ENCODE measurements at places on chromosomes 4 and X. TPM values are rescaled to one million over a fixed set of nuclear protein-coding genes. Genes with fewer than 3 reads are reported as not detected.

Gene FHDC1
- total RNA-seq = 2.0 TPM

Gene BOD1L1
- total RNA-seq = 68.3 TPM

Gene SUPT20HL1
- total RNA-seq = not detected

DNA sequence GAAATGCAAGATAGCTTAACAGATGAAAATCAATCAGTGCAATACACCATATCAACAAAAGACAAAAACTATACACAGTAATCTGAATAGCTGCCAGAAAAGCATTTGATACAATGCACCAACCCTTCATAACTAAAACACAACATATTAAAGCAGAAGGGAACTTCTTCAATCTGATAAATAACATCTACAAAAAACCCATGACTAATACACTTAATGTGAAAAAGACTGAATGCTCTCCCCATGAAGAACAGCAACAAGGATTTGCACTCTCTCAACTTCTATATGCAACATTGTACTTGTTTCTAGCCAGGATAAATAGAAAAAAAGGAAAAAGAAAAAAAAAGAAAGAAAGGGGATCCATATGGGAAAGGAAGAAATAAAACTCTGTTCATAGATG is 139.7 kb downstream of the RBM47 start:
- H3K4me3 ChIP-seq = no peak overlapping the region
- no peaks in the 10 kb centered on the region for H3K4me1 ChIP-seq

DNA sequence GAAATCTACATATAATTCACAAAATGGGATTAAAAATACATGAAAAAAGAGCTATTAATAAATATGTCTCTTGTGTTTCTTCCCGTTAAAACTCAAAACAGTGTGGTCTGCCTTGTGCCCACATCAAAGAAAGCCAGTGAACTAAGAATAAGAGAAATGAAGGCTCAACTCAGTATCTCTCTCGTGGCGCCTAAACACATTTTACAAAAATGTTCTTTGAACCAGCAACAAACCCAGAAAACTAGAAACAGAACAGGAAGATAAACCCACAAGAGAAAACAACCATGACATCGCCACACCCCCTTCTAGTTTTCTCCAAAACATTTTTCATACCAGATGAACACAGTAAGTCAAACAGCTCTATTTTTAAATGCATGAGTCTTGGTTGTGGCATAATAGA is 130.1 kb downstream of the DCHS2 start:
- H3K4me3 ChIP-seq = no peak overlapping the region
- no peaks in the 10 kb centered on the region for H3K36me3 ChIP-seq

- no peaks in the 10 kb centered on the region for H3K36me3 ChIP-seq
- no peak overlapping the region for H3K4me3 ChIP-seq
- DNase-seq = no peak
- no peak overlapping the region for H3K27ac ChIP-seq
- peaks cover 9% of the 10 kb centered on the region for H3K27me3 ChIP-seq
Measured at GRCh38 chrX:56943264-56943663, 52.1 kb downstream of the SPIN3 start.

DNA sequence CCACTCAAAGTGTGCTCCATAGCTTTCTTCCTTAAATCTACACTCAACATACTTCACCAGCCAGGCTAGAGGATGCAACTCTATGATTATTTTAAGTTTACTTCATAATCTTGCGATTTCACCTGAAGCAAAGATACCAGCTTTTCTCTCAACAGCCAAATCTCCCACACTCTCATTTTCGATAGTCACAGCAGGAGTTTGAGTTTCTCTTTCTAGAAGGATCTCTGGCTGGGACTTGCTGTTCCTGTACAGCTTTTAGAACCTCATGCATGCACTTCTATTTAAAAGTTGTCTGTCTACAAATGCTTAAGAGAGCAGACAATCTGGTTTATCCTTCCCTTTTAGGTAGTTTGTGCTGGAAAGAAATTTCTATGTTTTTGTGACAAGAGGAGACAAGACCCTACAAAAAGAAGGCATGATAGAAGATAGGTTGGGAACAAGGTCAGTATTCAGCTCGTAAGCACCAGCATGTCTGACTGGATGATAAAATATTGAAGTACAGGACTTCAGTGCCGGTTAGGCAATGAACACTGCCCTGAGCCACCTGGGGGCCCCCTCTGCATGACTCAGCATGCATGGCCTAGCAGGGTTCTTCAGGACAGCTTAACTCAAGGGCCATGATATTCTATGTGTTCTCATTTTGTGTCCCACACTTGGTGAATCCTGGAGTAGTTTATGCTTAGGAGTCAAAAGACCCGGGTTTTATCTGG is 65.6 kb downstream of the ATXN3L start:
- H3K27me3 ChIP-seq = peaks cover 37% of the 10 kb centered on the region
- H3K27ac ChIP-seq = no peak overlapping the region
- DNase-seq = no peak
- no peaks in the 10 kb centered on the region for H3K36me3 ChIP-seq

DNA sequence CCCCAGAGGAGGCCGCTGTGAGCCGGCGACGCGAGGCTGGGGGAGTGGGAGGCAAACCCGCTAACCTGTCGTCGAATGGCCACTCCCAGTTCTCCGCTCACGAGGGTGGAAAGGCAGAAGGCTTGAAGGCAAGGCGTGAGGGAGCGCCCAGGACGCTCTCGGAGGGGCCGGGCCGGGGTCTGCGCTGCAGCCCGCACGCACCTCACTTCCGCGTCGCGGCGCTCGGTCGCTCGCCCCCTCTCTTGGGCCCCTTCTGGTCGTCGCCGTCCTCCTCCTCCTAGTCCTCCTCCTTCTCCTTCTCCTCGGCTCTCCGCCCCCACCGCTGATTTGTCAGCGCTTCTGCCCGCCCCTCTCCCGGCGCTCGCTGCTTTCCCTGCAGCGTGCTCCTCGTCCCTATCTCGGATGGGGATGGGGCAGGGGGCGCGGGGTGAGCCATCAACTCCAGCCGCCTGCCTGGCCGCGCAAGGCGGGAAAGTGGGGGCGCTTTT is at the start of gene SNCA:
SNCA (minus strand) TSS at position 265 of the 488 bp plus-strand sequence. CDS start 1,494 bp downstream, outside the sequence.
- H3K4me1 ChIP-seq = no peaks in the 10 kb centered on the region
- H3K27me3 ChIP-seq = no peaks in the 10 kb centered on the region
- H3K27ac ChIP-seq = peak within 1 kb of the TSS; percentile 33
- peak within 1 kb of the TSS; percentile 51 for H3K4me3 ChIP-seq
- DNase-seq = no peak

DNA sequence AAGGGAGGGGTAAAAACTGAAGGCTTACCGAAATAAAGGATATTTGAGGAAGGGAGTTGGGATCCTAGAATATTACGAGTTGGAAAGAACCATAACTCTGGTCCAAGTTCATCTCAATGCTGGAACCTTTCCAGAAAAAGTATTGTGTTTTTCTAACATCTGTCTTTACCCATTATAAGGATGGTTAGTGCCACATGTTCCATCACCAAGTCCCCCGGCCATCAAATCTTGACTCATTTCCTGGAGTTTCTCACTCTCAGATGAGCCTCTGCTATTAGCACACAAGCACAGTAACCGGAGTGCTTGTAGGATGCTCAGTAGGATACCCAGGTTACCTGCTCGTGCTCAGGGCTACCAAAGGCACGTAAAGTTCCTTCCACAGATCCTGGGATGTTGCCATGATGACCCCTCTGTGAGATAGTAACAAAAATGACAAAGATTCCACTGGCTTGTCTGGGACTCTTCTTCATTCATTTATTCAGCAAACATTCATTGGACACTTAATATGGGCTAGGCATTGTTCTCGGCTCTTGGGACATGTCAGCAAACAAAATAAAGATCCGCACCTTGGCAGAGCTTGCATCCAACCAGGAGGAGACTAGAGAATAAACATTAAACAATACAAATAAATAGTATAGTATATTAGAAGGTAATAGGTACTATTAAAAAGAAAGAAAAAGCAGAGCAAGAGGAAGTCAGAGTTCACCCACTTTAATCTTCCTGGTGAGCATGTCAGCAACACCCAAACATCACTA is 36.3 kb downstream of the PKD2 start:
- H3K27ac ChIP-seq = no peak overlapping the region
- H3K27me3 ChIP-seq = no peaks in the 10 kb centered on the region
- no peaks in the 10 kb centered on the region for H3K4me1 ChIP-seq

DNA sequence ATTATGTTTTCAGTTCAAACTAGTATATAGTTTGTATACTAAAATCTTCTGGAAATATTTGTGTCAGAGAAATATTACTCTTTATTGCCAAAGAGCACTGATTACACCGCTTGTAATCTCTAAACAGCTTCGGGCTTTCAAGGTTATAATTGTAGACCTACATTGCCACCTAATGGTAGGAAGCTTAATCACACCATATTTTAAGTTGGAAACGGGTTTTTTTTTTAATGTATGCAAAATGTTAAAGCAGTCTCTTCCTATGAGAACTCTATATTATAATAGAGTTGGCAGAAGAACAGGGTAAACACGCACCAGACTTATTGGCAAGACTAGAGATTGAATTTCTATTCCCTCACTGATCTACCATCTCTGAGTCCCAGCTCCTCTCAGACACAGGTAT is 19.5 kb upstream of the NFXL1 start:
- H3K4me3 ChIP-seq = no peak overlapping the region
- no peaks in the 10 kb centered on the region for H3K36me3 ChIP-seq
- no peaks in the 10 kb centered on the region for H3K4me1 ChIP-seq
- DNase-seq = no peak

DNA sequence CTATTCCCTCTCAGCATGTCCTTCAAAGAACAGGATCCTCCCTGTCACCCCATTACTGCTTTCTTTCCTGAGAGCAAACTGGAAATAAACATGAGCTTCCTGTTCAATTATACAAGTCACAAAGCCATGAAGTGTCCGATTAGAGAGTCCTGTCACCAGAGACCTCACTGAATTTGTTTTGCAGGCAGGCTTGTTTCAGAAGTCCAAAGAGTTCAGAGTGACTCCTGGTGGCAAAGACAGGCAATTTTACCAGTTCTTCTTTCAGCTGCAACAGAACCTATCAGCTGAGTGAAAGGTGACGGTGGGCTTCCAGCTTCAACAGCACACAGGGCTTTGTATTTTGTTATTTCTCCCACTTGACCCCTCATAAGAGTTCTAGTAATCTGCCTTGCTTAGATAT is 6.4 kb downstream of the ELK1 start:
- H3K36me3 ChIP-seq = no peaks in the 10 kb centered on the region
- no peak overlapping the region for H3K4me3 ChIP-seq
- no peak for DNase-seq
- H3K27ac ChIP-seq = no peak overlapping the region
- no peaks in the 10 kb centered on the region for H3K27me3 ChIP-seq

All from breast epithelium (tissue), 4 donors.